Activated CD4-positive, alpha-beta T cell treated with anti-CD3 and anti-CD28 coated beads, Interleukin-2, Interleukin-4, amounts not matched to agents 100 ng/mL and 50 ng/mL, durations not matched to agents 16 hours and 8 hours (primary cell): ENCODE measurements at places on chromosomes 11 and 22.

DNA sequence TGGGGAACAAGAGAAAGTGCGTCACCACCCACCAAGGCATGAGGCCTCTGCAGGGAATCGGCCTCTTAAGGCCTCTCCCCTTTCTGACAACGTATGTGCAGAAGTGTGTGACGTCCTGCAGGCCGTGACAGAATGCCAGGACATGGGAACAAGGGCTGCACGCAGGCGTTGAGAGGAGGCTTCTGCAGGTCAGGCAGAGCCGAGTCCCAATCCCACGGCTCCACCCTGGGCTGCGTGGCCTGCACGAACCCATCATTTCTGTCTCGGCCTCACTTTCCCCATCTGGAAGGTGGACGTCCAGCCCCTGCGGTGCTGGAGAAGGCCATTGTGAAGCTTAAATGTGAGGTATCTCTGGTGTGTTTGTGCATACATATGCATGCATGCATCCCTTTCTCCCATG, 61.8 kb downstream of the SHANK2 start:
- no peak for DNase-seq

- DNase-seq = no peak
Measured at GRCh38 chr11:127058524-127058923, 58.0 kb upstream of the KIRREL3 start.

DNA sequence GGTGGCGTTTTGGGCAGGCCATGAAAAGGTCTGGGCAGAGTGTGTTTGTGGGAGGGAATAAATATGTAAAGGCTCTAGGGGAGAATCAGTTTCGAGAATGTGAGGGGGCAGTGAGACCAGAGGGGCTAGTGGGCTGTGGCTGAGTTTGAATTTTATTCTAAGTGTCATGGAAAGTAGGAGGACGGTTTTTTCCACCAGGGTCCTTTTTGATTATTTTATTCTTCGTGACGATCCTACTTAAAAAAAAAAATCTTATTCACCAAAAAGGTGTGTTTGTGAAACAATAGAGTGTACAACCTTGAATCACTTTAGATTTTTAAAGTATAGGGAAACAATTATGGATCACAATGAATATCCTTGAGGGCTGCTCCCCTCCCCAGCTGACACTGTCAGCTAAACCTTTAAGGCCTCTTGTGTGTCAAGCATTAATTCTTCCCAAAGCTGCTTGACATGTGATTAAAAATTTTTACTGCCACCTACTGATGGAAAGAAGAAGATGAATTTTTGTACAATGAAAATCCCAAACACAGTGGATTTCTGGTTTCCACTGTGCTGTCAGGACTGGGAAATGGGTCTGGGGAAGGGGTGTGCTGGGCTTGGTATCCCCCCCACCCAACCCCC, 107.5 kb upstream of the OR4B1 start:
- peak; percentile 49 for DNase-seq

- no peak for DNase-seq
Measured at GRCh38 chr22:27984001-27984695, 65.1 kb upstream of the PITPNB start.

- DNase-seq = no peak
Measured at GRCh38 chr11:122404571-122404970, 251.0 kb upstream of the UBASH3B start.

DNA sequence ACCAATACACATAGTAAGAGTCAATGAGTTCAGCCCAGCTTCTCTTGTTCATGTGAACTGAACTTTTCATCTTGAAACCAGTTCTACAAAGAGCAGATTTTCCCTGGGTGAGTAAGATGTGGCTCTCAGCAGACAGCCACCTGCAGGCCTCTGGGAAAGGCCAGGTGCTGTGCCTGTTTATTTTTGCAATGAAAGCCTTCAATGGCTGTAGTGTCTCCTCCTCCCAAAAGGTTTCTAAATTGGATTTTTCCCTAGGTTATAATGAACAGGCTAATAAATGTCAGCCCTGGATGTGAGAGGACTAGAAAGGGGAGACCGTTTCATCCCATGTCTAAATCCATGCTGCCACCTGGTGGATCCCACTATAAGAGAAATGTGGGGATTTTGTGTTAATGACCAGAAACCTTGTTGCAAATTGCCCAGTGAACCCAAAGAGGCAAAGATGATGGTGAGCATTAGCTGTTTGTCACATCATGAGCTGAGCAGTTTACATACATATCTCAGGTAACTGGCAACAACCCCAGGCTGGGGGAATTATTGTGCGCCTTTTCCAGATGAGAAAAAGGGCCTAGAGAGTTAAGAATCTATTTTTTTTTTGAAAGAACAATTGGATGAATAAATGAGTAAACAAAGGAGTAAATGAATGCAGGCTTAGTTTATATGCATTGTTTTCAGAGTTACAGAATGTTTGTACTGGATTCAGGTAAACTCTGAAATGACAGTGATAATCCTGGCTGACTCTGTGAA, 12.7 kb downstream of the C11orf91 start:
- DNase-seq = peak; percentile 19

DNA sequence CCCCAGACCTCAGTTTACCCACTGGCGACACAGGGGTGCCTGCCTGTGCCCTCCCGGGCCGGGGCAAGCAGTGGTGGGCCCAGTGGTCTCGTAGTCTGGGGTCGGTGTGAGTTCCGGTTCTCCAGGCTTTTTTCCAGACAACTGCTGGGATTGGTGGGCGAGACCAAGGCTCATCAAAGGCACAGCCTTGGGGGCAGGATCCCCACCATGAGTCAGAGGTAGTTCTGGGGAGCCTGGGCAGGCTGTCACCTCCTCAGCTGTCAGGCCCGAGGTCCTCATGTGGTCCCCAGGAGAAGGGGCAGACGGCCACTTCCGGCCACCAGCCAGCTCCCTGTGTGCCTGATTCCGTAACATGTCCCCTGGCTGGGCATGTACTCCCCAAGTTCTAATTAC, 827 bp upstream of the MUC2 start:
- DNase-seq = no peak

GRCh38 chr22:42388130-42388797, 43.9 kb downstream of the NFAM1 start:
- DNase-seq = no peak

DNA sequence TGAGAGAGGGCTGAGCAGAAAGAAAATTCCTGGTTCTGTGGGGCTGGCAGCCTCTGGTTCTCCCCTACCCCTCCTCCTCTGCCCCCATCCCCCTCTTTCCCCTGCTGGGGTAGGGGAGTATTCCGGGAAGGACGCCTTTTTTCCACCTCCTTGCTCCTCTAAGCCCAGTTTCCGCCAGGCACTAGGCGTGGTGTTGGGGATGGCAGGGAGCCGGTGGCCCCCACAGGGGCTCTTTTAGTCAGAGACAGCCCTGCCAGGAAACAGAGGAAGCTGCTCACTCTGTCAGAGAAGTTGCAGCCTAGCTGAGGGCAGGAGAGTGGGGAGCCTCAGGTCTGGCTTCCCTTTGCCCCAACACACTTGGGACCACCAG, 15.6 kb upstream of the ARHGEF17 start:
- DNase-seq = no peak

- peak; percentile 53 for DNase-seq
Measured at GRCh38 chr11:85673393-85673792, 8.5 kb upstream of the CREBZF start.

DNA sequence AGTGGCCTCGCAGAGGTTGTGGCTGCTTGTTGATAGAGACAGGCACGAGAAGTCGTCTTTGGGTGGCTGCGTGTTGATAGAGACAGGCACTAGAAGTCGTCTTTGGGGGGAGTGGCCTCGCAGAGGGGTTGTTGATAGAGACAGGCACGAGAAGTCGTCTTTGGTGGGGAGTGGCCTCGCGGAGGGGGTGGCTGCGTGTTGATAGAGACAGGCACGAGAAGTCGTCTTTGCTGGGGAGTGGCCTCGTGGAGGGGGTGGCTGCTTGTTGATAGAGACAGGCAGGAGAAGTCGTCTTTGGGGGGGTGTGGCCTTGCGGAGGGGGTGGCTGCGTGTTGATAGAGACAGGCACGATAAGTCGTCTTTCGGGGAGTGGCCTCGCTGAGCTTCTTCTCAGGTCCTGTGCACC, 328.8 kb downstream of the TBC1D22A start:
- no peak for DNase-seq

- no peak for DNase-seq
Measured at GRCh38 chr11:61587541-61587941, 6.7 kb upstream of the SYT7 start.

DNA sequence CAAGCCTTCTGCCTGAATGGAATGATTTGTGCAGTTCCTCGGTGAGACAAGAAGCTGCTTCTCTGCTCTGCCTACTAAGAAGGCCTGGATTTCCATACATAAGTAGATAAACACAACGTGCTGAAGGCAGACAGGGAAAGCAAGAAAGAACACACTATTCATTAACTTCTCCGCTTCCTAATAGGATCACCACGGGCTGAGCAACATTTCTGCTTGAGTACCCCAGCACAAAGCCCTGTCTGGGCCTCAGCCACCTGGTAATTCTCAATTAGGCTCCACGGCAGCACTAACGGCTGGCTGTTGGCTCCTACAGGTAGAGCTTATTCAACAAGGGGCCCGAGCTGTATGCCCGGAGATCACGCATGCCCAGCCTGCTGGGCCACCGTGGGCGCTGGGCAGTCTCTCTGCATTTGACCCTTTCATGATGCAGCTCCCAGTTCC, 1156.6 kb downstream of the TBC1D22A start:
- DNase-seq = no peak

DNA sequence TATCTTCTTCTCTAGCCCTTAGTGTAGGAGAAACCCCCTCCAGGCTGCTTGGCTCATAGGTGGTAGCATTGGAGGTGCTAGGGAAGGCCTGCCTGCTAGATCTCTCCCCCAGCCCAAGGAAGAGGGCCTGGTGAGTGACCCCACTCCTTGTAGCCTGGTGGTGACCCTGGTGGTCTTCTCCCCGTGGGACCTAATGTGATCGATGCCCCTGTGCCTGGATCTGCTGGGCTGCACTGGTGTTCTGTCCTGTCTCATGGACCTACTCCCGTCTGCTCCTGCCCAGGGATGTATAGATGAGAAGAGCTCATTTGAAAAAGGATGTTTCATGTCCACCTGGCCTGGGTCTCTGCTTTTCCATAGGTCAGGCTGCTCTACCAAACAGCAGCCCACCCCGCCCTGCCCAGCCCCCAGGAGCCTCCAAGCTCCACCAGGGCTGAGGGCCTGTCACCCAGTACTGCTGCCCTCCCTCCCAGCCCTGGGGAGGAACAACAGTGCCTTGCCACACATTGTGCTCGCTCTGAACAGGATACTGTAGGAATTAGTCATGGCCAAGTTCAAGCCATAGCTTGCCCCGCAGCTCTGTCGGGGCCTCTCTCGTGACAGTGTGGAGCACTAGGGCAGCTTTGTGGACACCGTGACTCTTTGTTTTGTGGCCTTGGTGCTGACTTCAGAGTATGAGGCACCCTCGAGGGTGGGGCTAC, 19.7 kb downstream of the SLC37A2 start:
- DNase-seq = no peak

DNA sequence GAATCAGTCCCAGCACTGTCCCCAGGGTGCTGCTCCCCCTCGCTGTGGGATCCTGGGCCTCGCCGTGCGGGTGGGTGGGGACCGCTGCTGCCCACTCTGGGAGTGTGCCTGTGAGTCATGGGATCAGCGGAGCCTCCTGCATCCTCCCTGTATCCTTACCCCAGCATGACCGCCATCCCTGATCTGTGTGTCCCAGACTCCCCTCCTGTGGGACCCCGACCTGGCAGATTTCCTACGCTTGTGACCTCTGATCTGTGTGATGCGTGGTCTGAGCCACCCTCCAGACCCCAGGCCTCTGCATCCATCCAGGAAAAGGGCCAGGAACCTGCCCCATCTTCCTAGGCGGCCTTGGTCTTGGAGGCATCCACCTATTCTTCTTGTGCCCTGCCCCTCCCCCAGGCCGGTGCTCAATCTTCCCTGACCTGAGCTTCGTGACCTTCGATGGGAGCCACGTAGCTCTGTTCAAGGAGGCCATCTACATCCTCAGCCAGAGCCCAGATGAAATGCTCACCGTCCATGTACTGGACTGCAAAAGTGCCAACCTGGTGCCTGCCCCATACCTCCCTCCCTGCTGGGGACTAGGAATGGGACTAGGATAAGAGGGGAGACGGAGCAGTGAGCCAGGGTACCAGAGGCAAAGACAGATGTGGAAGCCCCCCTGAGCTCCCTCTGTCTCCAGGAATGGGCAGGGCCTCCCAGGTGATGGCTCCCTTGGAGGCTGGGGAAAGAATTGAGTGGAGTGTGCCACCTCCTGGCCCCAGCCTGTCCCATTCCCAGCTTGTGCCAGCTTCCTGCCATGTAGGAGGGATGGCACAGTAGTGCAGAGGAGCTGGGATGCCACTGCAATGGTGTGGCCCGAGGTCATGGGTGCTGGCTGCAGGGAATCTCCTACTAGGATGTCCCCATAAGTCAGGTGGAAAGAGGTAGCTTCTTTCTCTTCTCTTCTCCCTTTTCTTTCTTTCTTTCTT, 65.4 kb downstream of the OTOG start:
- no peak for DNase-seq

- no peak for DNase-seq
Measured at GRCh38 chr11:110513846-110514437, 84.2 kb downstream of the FDX1 start.
